Fibroblast of lung (primary cell): ENCODE measurements at places on chromosomes 11 and 22.
A peak's percentile ranks its signal among the peaks of the same experiment; 100 is the strongest.

DNA sequence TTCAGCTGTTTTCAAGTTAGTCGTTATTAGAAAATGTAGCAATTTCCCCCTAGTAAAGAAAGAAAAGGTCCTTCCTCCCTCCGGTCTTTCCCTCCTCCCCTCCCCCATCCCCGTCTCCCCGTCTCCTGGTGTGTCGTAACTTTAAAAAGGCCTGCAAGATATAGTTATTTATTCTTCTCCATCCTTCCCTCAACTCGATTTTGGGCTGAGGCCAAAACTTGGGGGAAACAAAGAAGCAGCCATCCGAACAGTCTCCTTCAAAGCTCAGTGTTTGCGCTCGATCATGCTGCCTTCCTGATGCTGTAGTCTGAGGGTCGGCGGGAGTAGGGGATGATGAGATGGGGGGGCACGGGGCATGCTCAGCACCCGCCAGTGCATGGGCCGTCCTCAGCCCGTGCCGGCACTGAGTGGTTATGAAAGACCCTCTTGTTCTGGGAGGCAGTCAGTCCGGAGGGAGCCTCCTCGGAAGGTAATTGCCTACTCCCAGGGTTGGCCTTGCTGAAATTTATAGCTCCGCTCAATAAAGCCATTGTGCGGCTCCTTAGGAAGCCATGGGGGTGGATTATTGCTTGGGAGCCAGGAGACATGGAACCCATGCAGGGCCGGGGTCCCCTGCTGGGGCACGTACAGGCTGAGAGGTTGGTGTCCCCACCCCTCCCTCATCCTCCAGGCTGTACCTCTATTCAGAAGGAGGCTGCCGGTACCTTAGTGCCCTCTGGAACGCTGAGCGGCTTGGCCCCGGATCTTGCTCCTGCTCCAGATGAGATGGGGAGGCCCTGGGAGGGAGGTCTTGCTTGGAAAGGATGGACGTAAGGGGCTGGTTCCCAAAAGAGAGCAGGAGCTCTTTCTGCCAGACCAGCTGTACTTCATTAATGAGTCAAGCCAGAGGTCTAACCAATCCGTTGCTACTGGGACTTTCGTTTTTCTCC lies 212.7 kb upstream of the CADM1 start:
- DNase-seq, result peak; percentile 29
- no peaks in the 10 kb centered on the region for H3K27me3 ChIP-seq
- H3K27ac ChIP-seq, result no peak overlapping the region
- H3K36me3 ChIP-seq, result no peaks in the 10 kb centered on the region
- H3K4me3 ChIP-seq, result no peak overlapping the region

DNA sequence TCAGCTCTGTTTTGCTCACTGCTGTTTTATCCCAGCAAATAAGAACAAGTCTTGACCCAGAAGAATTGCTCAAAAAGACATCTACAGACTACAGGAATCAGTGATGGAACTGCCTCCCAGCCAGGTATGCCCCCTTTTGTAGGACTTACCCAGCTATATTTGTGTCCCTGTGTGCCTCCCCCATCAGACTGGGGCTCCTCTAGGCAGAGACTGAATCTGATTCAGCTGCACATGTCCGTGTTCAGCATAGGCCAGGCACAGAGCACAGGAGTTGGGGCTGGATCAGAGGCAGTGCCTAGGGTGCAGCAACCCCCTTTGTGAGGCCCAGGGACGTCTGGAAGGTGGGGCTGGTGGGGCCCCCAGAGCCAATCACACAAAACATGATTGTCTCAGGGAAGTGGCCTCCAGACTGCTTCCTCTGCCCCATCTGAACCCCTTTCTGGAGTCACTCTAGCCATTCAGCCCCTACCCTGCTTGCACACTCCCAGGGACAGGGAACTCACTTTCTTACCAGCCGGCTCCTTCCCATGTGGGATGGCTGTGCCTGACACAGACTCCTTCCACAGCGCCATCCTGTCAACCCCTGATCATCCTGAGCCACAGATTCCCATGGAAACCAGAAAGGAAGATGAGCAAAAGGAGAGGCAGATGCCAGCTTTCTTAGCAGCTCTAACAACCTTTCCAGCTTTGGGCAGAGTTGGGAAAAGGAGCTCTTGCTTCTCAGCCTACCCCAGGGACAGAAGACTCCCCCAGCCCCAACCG lies 24.8 kb downstream of the PDE2A start:
- H3K36me3 ChIP-seq, result no peaks in the 10 kb centered on the region
- no peak for DNase-seq
- H3K27me3 ChIP-seq, result peaks cover 5% of the 10 kb centered on the region
- H3K4me3 ChIP-seq, result no peak overlapping the region
- H3K27ac ChIP-seq, result no peak overlapping the region
- H3K4me1 ChIP-seq, result no peaks in the 10 kb centered on the region

- no peaks in the 10 kb centered on the region for H3K27me3 ChIP-seq
- peak overlapping the region; percentile 2 for H3K27ac ChIP-seq
- no peak overlapping the region for H3K4me3 ChIP-seq
Observed at GRCh38 chr11:110069158-110069737, 23.9 kb upstream of the ZC3H12C start.

- H3K36me3 ChIP-seq, result no peaks in the 10 kb centered on the region
- H3K27me3 ChIP-seq, result no peaks in the 10 kb centered on the region
- H3K4me1 ChIP-seq, result no peaks in the 10 kb centered on the region
- peak; percentile 63 for DNase-seq
- H3K4me3 ChIP-seq, result no peak overlapping the region
Observed at GRCh38 chr22:47095395-47096122, 333.1 kb downstream of the TBC1D22A start.

DNA sequence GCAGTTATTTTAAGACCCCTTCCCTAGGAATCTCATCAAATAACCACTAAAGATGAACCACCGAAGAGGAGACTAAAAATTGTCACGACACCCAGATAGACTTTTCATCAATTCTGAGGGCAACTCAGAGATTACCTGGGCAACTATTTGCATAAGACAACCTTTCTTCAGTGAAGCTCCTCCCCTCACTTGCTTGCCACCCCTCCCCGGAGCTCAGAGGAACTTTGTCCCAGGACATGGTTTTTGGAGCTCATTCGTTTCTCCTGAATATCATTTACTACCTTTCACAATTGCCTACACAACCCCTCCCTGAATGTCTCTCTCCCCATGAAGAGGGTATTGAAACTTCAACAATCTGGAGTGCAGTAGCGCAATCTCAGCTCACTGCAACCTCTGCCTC lies 3.9 kb downstream of the AGBL2 start:
- no peak overlapping the region for H3K27ac ChIP-seq
- peaks cover 3% of the 10 kb centered on the region for H3K4me1 ChIP-seq
- no peak overlapping the region for H3K4me3 ChIP-seq
